ENCODE measurements at places on chromosomes 3 and 15.

GRCh38 chr15:90710436-90711027 is 6.6 kb upstream of the BLM start:
- peak; percentile 9 for DNase-seq

DNA sequence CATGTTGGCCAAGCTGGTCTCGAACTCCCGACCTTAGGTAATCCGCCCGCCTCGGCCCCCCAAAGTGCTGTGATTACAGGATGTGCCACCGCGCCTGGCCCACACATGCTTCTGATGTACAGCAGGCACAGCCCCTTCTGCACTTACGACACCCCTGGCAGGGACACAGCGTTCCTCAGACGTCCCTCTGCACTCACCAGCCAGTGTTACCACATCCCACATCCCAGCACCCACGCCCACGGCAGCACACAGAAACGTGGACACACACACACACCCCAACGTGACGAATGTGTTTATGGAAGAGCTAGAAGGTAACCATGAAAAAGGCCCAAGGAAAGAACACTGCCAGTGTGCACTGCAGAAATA is 576 bp upstream of the RPAP1 start:
- DNase-seq = no peak

DNA sequence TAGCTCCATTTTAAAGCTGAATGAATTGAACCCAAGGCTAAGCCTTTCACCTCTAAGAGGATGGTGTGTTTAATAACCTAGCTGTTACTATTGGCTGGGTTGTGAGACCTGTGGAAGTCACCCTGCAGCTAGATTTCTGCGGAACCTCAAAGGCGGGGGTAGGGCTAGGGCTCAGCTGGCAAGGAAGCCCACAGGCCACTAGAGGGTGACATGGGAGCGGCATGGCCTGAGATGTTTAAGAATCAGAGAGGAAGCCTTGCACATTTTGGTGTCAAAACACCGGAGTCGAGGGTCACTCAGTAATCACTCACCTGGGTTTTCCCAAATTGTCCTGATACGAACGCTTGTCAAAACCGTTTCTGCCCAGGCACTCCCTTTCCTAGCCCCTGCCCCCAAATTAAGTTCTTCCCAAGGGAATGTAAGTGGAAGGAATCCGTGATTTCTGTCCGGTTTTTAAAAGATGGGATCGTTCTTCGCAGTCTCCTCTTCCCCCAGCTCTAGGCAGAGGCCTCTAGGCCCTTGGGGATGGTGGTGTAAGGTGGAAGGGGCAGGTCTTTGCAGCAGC is 3.8 kb upstream of the ACAD9 start:
- no peak for DNase-seq

- no peak for DNase-seq
Observed at GRCh38 chr3:185988816-185989175, 51.0 kb upstream of the TRA2B start.

DNA sequence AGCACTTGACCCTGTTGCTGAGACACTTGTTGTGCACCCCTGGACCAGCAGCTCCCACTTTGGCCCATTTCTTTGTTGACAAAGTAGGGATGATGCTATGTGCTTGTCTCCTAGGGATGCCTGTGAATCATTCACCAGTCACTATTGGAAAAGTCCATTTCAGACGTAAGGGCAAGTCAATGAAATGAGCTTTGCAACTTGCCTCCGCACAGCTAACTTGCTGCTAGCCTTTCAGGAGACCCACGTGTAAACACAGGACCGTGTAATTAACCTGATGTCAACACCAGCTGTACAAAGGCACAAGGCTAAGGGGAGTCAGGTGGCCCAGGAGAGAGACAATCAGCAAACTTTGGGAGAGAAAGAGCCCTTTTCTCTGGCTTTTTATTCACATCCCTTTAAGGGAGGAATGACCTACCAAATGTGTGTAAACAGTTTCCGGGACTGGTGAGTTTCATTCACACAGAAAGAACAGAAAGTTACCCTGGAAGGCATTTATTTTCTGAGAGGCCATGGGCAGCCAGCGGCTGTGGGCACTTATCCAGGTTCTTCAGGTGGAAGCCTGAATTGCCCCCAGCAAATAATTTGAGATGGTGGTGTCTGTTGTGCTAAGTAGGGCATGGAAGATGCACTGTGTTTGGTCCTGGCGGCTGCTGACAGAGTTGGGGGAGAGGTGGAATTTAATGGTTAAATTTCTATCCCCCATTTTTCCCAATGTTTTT is 54.0 kb downstream of the TIPARP start:
- DNase-seq = no peak

DNA sequence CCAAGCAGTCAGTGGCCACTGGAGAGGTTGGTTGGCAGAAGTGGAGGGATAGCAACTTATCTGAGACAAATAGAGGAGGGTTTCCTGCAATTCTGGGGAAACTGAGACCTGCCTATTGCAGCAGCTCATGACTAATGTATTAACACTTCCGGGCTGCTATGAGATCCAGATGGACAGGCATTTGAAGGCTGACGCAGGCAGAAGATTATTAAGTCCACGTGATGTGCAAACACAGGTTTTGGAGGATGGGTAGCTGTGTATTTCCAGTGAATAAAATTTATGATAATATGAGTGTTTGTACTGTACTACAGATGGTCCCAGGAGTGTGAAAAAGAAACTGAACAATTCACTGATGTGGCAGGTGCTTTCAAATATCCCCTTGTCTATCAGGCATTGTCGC is 28.5 kb upstream of the CFAP161 start:
- DNase-seq = no peak

GRCh38 chr3:158095814-158096704 is 10.2 kb downstream of the SHOX2 start:
- no peak for DNase-seq

GRCh38 chr15:87746333-87746732 is 510.2 kb downstream of the NTRK3 start:
- DNase-seq = peak; percentile 40

GRCh38 chr3:137039570-137039969 is 81.8 kb downstream of the IL20RB start:
- no peak for DNase-seq

- DNase-seq = peak; percentile 33
Observed at GRCh38 chr15:81758818-81759284, 287.0 kb downstream of the MEX3B start.

GRCh38 chr3:177055605-177056571 is 141.4 kb downstream of the TBL1XR1 start:
- peak; percentile 47 for DNase-seq

DNA sequence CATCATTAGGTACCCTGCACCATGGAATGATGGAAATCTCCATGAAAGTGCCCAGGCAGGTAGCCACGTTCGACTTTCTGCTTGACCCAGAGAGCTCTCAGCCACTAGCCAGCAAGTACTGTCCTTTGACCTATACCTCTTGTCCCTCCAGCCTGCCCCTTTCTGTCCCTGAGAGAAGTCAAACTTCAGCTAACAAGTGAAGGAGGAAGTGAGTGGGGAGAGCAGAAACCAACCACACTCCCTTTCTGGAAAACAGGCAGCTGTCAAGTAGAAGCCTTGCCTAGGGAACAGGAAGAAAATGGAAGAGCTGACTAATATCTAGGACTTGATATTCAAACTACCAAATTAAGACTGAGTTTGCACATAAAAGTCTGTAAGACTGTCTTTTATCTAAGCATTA is 30.3 kb upstream of the FSTL1 start:
- no peak for DNase-seq

DNA sequence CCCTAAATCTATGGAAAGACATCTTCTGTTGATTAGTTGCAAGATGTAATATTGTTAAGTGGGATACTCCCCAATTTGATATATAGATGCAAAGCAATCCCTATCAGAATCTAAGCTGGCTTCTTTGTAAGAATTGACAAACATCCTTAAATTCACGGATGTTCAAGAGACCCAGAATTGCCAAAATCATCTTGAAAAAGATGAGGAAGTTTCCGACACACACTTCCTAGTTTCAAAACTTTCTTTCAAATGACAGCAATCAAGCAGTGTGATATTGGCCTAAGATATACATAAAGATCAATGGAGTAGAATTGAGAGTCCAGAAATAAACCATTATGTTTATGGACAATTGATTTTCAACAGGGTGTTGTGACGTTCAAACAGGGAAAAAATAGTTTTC is 383.6 kb downstream of the LPP start:
- DNase-seq = no peak

DNA sequence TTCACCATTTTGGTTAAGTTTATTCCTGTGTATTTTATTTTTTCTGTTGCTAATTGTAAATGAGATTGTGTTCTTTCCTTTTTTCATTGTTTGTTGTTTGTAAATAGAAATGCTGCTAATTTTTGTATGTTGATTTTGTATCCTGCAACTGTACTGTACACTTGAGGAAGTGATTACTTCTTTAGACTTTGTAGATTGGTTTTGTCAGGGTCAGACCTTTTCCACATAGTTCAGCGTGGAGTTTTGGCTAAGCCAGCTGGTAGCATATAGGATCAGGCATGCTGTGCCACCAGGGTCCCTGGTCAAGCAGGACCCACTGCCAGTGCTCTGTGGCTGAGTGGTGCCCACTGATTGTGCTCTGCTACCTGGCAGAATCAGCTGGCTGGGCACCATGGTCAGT is 80.1 kb downstream of the CD200 start:
- DNase-seq = no peak

- no peak for DNase-seq
Observed at GRCh38 chr3:51945926-51946705, 4.0 kb downstream of the PARP3 start.

GRCh38 chr3:80526153-80526552 is 758.4 kb upstream of the ROBO1 start:
- no peak for DNase-seq

GRCh38 chr15:93150910-93151881 is 62.2 kb upstream of the RGMA start:
- no peak for DNase-seq

DNA sequence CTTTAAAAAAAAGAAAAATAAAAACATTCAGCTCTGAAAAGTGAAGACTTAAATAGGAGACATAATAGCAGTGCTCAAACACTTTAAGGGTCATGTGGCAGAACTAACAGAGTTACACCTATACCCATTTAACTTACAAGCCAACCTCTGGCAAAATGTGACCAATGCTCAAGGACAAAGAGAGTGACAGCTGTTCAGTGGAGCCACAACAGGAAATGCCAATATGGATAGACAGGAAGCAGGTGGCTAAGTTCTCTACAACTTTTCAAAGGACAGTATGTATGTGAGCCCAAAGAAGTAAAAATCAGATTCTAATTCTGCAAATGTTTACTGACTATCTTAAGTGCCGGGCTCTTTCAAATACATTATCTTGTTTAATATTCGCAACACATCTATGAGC is 3.4 kb downstream of the TMCC1 start:
- no peak for DNase-seq

GRCh38 chr3:1179146-1179545 is 86.3 kb downstream of the CNTN6 start:
- peak; percentile 77 for DNase-seq

GRCh38 chr3:79019137-79019923 is 748.5 kb downstream of the ROBO1 start:
- DNase-seq = peak; percentile 95

DNA sequence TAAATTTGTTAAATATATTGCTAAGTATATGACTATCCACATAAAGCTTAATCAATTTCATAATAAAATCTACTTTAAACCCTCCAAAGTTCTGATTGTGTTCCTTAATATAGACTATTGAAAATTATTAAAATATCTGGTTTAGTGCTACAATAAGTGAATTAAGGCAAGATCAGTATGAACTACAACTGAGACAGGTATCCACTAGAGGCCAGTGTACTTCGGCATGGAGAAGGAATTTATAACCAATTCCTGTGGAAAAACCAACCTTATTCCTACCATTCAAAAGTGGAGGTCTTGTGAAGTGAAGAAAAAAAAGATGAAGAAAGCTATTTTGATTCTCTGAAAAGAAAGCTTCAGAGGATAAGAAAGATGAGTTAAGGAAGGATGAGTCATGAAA is 237.7 kb downstream of the SUCLG2 start:
- DNase-seq = peak; percentile 39

- DNase-seq = no peak
Observed at GRCh38 chr3:150635076-150635475, 32.0 kb downstream of the SELENOT start.

DNA sequence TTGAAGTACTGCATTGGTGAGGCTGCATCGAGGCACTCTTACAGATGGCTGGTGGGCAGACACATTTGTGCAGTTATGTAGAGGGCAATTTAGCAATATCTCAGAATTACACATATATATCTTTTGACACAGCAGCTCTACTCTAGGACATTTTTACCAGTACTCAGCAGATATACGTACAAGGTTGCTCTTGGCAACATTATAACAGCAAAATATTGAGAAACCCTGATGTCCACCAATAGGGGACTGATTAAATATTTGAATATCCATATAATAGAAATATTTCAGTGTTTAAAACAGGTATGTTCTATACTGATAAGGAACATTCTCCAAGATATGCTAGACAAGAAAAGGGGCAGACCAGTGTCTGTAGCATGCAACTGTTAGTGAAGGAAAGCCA is 7.9 kb upstream of the FBXO22 start:
- no peak for DNase-seq

- DNase-seq = peak; percentile 56
Observed at GRCh38 chr3:124760601-124761000, 30.3 kb downstream of the UMPS start.

DNA sequence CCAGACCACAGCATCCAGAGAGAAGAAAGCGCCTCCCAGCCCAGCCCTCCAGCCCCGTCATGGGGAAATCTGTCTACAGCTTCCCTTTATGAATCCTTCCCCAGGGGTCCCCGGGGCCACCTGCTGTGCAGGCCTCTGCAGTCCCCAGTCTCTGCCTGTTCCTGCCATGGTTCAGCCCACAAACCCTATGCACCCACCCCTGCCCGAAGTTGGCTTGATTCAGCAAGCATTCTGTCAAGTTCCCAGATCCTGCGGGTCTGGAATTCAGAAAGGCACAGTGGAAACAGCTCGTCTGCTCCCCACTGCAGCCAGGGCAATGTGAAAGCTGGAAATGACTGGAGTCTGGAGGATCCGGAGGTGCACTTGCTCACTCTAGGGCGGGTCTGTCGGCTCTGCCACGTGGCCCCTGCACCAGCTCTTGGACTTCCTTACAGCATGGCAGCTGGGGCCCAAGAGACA is 2.9 kb upstream of the OCA2 start:
- DNase-seq = no peak

GRCh38 chr3:27253831-27254230 is 115.4 kb downstream of the NEK10 start:
- no peak for DNase-seq

- DNase-seq = peak; percentile 44
Observed at GRCh38 chr3:129101370-129102138, 20.1 kb downstream of the RAB43 start.

Data from umbilical cord (tissue), 2 donors.